ENCODE measurements at places on chromosomes 13 and 19.

DNA sequence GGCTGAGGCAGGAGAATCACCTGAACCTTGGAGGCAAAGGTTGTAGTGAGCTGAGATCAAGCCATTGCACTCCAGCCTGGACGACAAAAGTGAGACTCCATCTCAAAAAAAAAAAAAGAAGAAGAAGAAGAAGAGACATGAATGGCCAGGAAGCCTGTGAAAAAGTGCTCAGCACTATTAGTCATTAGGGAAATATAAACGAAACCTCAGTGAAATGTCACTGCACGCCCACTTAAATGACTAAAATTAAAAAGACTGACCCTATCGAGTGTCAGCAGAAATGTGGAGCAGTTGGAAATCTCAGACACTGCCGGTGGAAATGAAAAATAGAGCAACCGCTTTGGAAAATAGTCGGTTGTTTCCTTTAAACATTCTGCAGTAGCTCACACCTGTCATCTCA lies 5.5 kb upstream of the TYROBP start:
- no peak for DNase-seq

GRCh38 chr13:44842158-44842557 lies 147.1 kb downstream of the NUFIP1 start:
- no peak for DNase-seq

- peak; percentile 73 for DNase-seq
Observed at GRCh38 chr19:53927739-53928138, 18.7 kb downstream of the CACNG7 start.

- DNase-seq = no peak
Observed at GRCh38 chr13:112362021-112362420, 14.1 kb upstream of the SPACA7 start.

DNA sequence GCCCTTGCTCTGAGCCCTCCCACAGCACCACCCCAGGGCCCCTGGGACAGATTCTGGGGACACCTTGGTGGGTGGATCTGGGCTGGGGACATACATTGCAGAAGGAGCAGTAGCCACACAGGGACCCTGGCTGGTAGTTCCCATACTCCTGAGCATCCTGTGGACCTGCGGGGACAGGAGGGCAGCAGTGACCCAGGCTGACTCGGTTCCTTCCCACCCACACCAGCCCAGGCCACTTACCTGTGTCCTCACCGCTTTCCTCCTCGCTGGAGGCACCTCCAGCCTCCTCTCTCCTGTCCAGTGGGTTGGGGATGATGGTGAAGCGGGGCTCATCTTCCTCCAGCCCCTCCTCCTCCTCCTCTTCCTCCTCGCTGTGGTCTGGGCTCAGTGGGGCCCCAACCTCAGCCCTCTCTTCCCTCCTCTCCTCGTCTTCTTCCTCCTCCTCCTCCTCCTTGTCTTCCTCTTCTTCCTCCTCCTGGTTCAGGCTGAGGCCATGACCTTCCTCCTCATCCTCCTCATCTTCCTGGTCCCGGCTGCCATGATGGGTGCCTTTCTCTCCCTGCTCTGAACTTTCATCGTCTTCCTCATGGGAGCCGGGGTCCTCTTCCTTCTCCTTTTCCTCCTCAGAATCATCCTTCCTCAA lies 1.9 kb downstream of the HRC start:
- DNase-seq = no peak

- peak; percentile 0 for DNase-seq
Observed at GRCh38 chr19:35162471-35163326, 8.2 kb downstream of the FXYD5 start.
